ENCODE measurements at places on chromosomes 1 and 21. TPM values are rescaled to one million over a fixed set of nuclear protein-coding genes. Genes with fewer than 3 reads are reported as not detected.

The F3 gene
- 72.2 TPM for total RNA-seq

The MAEL gene
- not detected for total RNA-seq

The CLCA2 gene
- 0.32 TPM for total RNA-seq

The S100A14 gene
- total RNA-seq, result not detected

The TRAF3IP3 gene
- 2.8 TPM for total RNA-seq

The C1QA gene
- 72.6 TPM for total RNA-seq

The SPRR1A gene
- not detected for total RNA-seq

The ARHGAP30 gene
- 15.2 TPM for total RNA-seq

The FCRL2 gene
- total RNA-seq, result 0.19 TPM

The LCE1F gene
- total RNA-seq, result not detected

The CRYZL1 gene
- 40.4 TPM for total RNA-seq

The MOB3C gene
- 21.4 TPM for total RNA-seq

Data from posterior vena cava (tissue), 2 donors.